ENCODE measurements at places on chromosomes 5 and 9.

GRCh38 chr5:68891718-68892117 is 202.1 kb upstream of the SLC30A5 start:
- DNase-seq = no peak

DNA sequence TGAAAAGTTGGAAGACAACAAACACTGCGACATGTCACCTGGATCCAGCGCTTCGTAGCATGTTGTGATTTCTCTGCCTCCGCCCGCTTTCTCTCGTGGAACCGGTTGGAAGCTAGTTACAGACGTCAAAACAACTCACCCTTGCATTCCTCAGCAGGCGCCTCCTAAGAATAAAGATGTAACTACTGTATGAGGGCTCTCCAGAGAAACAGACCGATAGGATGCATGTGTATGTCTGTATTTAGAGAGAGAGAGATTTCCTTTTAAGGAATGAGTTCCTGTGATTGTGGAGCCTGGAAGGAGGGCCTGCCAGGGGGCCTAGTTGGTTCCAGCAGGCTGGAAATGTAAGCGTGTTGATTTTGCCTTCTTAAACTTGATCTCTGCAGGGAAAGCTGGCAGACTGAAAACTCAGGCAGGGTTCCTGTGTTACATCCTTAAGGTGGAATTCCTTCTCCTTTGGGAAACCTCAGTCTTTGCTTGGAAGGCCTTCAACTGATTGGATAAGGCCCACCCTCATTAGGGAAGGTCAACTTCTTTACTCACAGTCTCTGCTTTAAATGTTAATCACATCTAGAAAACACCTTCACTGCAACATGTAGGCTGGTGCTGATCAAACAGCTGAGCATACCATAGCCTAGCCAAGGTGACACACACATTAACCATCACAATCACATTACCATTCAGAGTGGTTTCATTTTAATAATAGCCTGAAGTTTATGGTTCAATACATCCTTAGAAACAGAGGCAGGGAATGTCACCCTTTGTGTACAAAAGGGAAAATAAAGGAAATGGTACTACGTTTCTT is 163.8 kb downstream of the SYK start:
- DNase-seq = no peak

GRCh38 chr5:87242242-87242641 is 25.4 kb upstream of the RASA1 start:
- DNase-seq = no peak

- peak; percentile 19 for DNase-seq
Measured at GRCh38 chr5:66814146-66814991, 218.2 kb downstream of the MAST4 start.

GRCh38 chr9:123003466-123003865 is 30.0 kb upstream of the GPR21 start:
- peak; percentile 66 for DNase-seq

All from erythroblast (primary cell).